CD4-positive, alpha-beta T cell treated with Interleukin-12 subunit alpha and Interleukin-12 subunit beta, for 1 hour (primary cell): ENCODE measurements at places on chromosomes 11 and 22.

DNA sequence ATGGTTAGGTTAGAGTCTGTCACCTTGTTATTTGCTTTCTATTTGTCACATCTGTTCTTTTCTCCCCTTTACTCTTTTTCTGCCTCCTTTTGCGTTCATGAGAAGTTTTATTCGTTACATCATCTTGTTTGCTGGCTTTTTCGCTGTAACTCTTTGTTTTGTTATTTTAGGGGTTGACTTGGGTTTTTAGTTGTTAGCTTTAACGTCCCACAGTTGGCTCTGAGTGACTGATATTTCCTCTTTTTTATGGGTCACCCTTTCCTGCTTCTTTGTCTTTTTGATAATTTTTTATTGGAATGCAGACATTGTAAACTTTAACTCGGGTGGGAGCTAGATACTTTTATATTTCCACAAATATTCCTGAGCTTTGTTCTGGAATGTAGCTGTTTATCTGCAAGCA, 13.3 kb upstream of the TNNT3 start:
- no peak for DNase-seq

DNA sequence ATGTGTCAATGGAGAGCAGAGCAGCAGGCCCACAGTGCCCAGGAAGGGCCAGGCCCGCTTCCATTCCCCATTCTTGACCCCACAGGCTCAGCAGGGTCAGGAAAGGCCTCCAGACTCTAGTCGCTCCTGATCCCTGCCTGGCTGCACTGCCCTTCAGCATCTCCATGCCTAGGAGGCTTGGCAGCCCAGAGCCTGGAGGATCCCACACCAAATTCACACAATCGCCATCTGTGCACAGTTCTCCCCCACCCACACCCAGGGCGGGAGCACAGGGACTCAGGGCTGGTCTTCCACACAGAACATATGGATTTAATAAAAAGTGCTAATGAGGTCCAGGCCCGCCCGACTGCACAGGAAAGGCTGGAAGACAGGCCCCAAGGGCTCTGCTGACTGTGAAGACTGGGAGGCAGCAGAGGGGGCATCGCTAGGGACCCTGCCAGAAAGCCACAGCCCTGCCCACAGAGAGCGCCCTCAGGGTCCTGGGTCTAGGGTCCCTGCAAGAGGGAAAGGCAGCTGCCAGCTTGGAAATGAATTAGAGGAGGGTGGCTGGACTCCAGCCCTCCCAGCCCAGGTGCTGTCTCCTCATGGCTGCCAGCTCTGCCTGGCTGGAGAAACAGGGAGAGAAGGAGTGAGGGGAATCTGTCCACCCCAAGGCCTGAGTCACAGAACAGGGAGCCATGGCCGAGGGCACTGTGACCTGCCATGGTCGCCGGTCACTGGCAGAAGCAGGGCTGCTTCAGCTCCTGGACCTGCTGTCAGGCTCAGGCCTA, 39.7 kb downstream of the DKK3 start:
- no peak for DNase-seq

GRCh38 chr22:24507716-24508115, 12.6 kb downstream of the UPB1 start:
- no peak for DNase-seq

DNA sequence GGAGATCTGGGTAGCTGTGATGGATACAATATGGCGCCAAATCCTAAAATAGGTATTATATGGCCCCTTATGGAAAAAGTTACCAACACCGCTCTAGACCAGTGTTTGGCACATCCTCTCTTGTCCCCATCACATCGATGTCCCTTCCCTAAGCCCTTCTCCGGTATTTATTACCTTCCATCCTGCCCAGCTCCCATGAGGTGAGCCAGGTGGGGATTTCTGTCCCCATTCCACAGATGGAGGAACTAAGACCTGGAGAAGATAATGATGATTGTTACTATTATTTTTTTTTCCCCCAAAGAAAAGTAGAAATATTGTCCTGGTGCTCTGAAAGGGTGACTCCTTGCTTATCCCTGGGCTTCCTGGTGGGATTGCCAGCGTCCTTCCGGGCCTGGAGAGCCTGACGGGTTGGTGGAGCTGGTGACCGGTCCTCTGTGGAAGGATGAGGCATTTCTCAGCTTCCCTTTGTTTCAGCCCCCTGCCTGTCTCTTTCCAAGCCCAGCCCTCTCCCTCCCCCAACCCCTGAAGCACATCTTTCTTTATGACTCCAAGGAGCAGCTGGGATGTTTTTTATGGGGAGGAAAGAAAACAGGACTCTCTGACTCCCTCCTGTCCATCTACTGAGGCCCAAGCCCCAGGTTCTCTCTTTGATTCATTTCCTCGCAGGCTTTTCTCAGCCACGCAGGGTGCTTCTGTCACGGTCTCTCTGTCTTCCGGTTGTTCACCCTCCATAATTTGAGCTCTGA, 65.4 kb downstream of the TP53I11 start:
- no peak for DNase-seq

- DNase-seq: no peak
Observed at GRCh38 chr11:34836958-34837856, 79.0 kb downstream of the APIP start.

GRCh38 chr11:132782102-132782501, 750.2 kb downstream of the OPCML start:
- DNase-seq: no peak

GRCh38 chr11:40894501-40894900, 565.0 kb downstream of the LRRC4C start:
- DNase-seq: no peak

DNA sequence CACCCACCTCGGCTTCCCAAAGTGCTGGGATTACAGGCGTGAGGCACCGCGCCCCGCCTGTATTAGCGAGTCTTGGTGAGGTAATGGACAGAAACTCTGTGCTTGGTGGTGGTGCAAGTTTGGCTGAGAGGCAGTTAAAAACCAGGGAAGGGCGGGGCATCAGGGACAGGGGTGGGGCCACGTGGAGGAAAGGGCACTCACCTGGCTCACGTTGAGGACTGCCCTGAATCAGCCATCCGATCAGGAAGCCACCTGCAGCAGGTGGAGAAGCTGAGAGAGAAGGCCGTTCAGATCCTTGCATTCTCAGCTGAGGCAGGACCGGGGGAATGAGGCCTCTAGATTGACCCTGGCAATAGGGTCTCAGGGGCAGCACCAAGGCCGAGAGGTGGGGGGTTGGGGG, 12.1 kb upstream of the CHRM1 start:
- DNase-seq: no peak

DNA sequence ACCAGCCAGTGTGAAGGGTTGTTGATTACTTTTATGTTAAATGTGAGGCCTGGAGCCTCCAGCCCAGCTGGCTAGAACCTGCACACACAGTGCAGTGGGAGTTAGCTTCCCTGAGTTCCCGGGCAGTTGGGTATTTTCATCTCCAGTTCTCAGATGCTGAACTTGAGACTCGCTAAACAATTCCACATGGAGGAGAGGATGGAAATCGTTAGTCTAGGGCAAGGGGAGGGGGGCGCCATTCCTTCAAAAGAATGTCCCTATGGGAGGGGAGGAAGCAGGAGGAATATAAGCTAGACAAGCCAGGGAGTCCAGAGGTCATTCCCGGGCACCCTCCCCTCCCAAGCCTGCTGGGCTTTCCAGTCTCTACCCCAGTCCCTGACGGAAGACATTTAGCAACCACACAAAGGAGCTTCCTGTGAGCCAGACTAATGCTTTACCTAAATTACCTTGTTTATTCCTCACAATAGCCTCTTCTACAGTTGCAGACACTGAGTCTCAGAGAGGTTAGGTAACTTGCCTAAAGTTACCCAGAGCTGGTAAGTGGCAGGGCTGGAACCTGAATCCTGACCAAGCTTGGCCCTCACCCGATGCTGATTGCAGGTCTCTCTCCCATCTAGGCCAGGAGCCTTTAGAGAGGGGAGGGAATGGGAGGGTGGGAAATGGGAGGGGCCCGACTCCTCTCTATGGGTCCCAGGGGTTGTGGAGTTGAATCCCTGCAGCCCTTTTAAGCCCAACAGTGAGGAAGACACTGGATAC, 1.9 kb upstream of the TSKU start:
- no peak for DNase-seq

DNA sequence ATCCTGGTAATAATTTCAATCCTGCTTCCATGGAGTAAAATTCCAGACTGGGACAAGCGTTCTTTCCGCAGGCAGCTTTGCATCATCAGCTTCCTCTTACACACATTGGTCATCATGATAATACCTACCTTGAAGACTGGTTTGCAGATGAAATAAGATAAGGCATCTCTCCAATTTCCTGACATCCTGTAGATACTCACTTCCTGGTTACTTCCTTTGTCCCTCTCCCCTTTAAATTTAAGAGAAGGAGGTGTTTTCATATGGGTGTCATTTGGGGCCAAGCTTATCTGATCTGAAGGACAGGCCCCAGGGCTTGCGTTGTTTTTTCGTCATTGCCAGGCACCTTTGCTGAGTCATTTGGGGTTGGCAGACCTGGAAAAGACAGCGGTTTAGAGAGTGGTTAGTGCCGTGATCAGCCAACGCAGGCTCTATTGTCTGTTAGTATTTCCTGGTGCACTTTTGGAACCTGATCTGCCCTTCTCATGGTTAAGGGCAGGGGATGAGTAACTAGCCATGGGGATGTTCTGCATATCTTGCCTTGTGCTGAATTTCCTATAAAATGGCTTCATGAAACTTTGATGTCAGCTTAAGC, 24.1 kb downstream of the GRAMD1B start:
- DNase-seq: peak; percentile 46
